Osteocyte (in vitro differentiated cells): ENCODE measurements at places on chromosomes 7 and 10.

DNA sequence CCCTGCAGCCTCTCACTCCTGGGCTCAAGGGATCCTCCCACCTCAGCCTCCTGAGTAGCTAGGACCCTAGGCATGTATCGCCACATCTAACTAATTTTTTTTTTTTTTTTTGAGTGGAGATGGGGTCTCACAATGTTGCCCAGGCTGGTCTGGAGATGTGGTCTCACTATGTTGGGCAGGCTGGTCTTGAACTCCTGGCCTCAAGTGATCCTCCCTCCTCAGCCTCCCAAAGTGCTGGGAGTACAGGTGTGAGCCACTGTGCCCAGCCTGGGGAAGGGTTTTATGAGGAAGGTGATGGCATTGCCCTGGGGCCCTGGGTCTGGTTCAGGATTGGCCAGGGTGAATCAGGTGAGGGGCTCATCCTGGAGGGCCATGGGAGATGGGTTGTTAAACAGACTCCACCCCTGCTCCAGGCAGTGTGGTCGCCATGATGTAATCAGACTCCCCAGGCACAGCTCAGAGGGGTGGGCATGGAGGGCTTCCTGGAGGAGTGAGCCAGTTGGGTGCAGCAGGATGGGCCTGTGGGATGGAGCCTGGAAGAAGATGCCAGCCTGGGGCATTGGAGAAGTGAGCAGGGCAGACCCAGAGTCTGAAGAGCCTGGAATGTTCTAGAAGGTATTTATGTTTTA is 82.7 kb downstream of the MYL10 start:
- DNase-seq: no peak

DNA sequence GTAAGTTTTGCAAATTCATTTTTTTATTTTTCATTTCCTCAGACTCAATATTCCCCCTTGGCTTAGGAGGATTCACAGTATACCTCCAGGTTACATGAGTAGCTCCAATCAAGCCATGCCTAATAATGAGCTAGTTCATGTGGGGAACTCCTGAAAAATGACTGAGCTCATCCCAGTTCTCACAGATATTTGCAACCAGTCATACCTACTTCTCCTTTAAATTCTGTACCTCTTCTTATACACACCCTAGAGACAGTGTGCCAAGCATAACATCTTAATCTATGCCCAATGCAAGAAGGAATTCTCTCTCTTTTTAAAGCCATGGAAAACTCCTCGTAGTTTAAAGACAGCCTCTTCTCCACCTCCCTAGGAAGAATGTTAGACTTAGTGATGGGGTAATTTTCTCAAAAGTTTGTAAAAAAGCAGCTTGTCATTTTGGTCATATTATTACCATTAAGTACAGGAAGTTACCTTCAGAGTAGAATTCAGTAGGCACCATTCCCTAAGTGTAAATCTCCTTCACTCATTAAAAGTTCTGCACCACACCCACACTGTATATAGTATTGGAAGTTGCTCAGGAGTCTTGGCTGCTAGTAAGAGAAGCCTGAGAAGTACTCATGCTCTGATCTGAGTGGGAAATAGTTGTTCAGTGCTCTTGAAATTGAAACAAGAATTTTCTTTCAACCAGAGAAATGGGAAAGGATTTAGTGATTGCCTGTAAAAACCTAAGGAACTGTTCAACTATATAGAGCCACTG is 72.7 kb downstream of the PTPRZ1 start:
- no peak for DNase-seq

- no peak for DNase-seq
Measured at GRCh38 chr10:121316432-121316831, 281.8 kb downstream of the FGFR2 start.

DNA sequence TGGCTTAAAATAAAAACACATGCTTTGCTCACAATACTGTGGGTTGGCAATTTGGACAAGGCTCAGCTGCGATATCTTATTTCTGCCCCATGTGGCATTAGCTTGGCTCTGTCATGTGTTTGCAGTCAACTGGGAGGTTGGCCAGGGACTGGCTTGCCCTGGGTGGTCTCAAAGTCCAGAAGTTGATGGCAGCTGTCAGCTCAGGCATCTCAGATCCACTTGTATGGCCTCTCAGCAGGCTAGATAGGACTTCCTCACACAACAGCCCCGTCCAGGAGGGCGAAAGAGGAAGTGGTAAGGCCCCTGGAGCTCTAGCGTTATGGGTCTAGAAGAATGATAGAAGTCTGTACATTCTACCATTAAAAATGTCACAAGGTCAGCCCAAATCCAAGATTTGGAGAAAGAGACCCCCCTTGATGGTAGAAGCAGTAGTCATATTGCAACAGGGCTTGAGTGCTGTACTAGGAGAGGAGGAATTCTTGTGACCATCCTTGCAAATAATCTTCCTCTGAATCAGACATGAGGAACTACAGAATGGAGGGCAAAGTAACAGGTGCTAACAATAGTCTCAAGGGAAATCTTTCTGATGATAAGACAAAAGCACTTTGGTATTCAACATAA is 166.2 kb downstream of the FAM107B start:
- peak; percentile 40 for DNase-seq
